ENCODE measurements at places on chromosomes 13 and 19.

GRCh38 chr13:33106656-33107360 lies 90.6 kb downstream of the KL start:
- no peak for DNase-seq

DNA sequence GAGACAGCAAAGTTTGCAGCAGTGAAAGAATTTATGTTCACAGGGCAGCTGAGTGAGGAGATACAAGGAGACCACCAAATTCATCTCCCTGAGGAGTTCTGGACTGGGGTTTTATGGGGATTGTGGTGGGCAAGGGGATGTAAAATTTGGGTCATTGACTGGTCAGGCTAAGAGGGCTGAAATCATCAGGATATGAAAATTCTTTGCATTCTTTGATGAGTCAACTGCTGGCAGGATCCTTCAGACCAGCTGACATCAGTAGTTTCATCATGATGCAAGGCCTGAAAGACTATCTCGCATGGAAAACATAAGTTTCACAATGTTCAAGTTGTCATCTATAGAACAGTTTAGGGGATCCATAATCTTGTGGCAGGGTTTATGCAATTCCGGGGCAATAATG lies 869.5 kb upstream of the PCDH9 start:
- DNase-seq: no peak

DNA sequence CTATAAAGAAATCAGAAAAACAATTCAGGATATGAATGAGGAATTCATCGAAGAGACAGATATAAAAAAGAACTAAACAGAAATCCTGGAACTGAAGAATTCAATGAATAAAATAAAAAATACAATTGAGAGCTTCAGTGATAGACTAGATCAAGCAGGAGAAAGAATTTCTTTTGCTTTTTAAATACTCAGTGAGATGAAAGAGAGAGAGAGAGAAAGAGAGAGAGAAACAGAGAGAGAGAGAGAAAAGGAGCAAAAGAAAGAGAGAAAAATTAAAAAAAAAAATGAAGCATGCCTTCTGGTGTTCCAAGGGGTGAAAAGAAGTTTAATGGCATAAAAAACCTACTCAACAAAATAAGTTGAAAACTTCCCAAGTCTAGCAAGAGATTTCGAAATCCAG lies 22.0 kb upstream of the SLC7A9 start:
- DNase-seq: no peak

DNA sequence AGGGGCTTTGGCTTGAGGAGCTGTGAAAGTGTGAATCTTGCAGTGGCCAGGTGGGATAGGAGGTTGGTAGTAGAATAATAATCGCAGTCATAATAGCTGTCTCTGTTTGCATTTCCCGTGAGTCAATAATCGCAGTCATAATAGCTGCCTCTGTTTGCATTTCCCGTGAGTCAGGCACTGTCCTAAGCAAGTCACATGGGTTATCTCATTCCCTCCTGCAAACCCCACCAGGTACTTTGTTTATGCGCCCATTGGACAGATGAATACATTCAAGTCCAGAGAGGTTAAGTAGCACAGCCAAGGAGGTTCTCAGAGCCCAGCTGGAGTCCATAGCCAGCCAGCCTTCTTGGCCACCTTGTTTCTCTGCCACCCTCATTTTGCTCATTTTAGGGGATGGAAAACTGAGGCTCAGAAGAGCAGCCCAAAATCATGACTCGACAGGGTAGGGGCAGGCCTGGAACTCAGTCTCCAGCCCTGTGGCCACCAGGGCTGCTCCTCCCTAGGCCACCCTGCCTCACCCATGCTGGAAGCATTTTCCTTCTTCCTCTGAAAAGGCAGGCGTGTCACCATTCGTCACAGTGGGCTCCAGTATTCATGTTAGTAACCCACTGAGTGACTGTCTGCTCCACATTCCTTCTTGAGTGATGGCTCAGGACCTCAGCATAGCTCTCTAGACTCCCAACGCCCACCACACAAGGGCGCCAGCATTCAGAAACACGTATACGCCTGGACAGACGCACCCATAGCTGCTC lies 206.2 kb downstream of the URI1 start:
- no peak for DNase-seq

DNA sequence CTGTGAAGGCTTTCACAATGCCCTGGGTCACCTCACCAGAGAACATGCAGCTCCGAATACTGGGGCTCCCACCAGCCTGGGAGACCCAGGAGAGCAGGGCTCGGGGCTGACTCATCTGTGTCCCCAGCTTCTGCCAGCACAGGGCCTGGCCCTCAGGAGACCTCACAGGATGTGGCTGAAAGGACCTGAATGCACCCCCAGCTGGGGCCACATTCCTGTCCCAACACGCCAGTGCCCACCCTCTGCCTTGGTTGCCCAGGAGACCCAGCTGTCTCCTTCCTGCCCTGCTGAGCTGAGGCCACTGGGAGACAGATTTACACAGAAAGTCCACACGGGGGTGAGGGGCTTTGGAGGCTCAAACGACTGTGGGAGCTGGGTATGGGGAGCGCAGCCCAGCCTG lies 11.9 kb downstream of the BCAT2 start:
- DNase-seq: no peak

- DNase-seq: peak; percentile 41
Observed at GRCh38 chr13:99425485-99426341, 75.6 kb upstream of the TM9SF2 start.

DNA sequence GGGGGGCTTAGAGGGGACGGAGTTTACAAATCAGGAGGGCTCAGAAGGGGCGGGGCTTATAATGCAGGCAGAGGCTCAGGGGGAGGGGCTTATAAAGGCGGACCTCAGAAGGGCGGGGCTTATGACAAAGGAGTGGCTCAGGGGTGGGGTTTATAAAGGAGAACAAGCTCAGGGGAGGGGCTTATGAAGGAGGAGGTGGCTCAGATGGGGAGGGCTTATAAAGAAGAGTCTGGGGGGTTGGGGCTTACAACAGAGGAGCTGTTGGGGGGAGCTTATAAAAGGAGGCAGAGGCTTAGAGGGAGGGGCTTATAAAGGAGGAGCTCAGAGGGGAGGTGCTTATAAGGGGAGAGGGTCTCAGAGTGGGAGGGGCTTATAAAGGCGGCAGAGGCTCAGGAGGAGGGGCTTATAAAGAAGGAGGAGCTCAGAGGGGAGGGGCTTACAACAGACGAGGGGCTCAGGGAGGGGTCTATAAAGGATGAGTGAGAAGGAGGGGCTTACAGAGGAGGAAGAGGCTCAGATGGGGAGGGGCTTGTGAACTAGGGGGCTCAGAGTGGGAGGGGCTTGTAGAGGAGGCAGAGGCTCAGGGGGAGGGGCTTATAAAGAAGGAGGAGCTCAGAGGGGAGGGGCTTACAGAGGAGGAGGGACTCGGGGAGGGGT lies 1.0 kb downstream of the SMIM24 start:
- no peak for DNase-seq

DNA sequence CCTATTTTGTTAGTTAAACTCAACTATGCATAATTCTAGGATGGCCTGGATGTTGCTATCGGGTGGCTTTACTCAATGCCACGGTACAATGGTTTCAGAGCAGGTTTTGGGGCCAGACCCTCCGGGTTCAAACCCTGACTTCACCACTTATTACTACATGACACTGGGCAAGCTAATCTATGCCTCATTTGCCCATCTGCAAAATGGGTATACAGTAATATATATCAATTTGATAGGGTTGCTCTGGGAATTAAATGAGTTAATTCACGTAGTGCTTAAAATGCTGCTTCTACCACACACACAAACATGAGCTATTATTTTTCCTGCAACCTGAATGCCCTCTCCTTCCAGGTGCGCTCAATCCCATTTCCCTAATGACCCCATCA lies 839 bp downstream of the ESD start:
- DNase-seq: no peak

All from activated T-helper 1 cell treated with Interleukin-2 at 50 U/mL for 16 hours (primary cell).